ELF-1 (cell line): ENCODE measurements at places on chromosomes 12 and 14.

GRCh38 chr14:102620413-102620812 lies 28.0 kb downstream of the RCOR1 start:
- DNase-seq = no peak

GRCh38 chr12:90712671-90713070 lies 242.3 kb downstream of the CCER1 start:
- no peak for DNase-seq

DNA sequence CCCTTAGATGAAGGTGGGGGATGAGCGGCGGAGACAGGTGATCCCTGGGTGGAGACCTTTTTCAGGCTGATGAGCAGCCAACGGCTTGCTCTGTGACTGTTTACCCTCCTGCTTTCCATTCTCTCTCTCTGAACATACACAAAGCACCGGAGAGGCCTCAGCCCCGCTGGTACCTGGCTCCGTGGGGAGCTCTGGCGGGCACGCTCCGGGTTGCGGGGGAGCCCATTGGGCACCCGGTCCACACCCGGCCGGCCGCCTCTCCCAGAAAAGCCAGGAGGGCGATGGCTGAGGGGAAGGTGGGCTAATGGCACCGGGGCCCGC lies 545 bp downstream of the SMARCC2 start:
- DNase-seq = peak; percentile 38

DNA sequence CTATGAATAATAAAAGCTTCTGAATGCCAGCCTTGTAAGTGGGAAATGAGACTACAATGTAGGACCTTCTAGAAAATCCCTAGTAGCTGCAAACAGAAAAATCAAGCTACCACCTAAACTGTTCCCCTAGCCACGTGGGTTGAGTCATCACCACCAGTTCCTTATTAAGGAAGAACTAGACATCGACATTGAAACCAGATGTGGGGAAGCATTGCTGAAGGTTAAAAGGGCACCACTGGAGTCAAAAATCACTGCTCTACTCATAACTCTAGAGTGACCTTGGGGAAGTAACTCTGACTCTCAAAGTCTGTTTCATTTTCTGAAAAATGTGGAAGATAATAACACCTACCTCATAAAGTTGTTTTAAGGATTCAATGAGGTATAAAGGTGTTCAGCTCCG lies 9.4 kb upstream of the CNIH1 start:
- no peak for DNase-seq

DNA sequence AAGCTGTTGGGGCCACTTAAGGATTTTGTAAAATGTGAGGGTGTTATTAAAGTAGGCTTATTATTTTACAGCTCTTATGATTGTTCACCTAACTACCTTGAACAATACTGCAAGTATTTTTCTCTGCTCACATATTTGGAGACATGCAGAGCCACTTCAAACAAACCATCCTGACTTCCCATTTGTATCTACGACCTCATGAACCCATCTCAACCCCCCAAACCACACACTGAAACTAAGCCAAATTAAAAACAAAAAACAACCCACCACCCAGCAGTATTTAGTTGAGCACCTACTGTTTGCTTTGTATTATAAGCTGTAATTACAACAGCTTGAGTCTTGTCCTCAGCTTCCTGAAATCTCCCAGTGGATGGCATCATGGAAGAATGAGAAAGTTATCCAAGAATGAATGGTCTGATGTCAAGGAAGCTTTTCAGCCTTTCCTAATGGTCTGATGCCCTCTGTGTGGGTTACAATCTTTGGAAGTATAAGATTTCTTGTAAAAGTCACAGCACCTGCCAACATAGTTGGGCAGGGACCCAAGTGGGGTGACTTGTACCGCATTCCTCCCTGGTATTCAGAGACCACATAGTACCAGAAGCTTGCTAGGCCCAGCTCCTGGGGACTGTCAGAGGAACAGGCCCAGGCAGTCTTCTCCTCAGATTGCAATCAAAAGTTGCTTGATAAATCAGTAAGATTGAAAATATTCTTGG lies 416.6 kb downstream of the ZFP36L1 start:
- DNase-seq = no peak

DNA sequence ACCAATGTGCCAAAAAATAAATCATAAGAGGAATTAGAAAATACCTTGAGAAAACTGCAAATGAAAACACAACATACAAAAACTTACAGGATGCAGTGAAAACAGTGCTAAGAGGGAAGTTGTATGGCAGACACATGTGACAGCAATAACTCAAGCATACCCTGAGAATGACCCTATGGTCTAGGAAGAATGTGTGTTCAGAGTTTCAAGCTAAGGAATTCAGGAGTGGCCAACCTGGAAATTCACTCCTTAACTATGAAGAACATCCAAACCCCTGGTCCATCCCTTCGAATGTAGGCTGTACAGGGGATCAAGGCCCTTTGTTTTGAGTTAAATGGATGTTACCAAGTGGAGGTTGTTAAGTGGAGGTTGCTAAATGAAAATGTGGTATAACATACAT lies 16.7 kb upstream of the TTC9 start:
- no peak for DNase-seq

- no peak for DNase-seq
These were observed 14.0 kb downstream of the GIT2 start for GRCh38 chr12:109982210-109982609.

GRCh38 chr12:5134861-5135525 lies 91.3 kb downstream of the KCNA5 start:
- no peak for DNase-seq

GRCh38 chr14:53533384-53533970 lies 380.4 kb upstream of the DDHD1 start:
- no peak for DNase-seq

DNA sequence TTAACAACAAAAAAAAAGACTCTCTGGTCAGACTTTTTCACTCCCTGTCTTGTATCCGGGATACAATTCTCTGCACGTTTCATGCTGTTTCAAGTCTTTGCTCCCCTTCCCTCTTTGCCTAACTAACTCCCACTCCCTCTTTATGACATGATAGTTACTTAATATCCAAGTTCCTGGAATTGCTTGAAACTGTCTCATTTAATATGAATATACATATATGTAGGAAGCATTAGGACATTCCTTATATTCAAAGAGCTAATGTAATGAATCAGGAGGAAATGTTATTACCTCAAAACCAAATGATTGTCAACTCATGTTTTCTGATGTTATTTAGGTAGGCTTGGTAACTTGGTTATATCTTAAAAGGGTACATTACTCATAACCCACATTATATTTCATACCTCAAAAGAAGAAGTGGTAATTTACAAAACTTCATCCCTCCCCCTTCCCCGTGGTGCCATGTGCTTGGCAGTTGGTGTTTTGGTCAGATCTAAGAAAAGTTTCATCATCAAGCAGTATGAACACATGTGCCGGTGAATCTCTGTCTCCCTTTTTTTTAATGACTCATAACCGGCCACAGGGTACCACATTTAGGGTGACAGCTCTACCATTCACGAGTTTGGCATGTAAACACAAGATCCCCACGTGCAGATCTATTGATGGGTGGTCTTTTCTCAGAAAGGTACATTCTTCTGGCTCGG lies 56.5 kb downstream of the HCAR2 start:
- DNase-seq = no peak

DNA sequence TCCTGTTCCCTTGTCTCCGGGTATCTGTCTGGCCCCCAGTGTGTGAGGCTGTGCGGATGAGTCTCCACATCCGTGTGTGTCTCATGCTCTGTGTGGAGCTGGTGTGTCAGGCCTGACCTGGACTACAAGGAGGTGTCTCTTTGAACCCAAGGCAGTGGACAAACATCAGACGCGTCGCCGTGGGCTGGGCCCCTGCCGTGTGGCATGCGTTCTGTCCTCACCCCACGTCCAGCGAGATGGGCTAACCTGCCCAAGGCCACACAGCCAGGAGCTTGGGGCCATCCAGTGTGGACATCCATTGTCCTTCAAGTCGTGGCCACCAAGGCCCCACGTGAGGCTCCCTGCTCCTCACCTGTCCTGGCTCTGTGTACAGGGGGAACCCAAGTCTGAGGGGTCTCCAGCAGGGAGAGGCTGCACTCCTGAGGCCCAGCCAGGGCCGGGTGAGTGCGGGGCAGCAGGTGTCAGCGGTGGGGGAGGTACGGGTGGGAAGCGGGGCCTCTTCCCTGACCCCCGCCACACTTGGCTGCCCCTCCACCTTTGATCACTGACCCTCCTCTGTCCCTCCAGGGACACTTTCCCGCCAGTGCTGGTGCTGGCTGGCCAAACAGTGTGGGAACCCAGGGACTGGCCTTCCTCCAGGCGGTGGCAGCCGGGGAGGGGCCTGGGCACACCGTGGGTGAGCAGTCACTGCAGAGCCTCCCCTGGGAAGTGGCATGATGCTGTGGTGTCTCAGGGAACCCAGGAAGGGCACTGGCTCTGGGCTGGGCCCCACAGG lies 48.5 kb downstream of the CYP46A1 start:
- DNase-seq = no peak

DNA sequence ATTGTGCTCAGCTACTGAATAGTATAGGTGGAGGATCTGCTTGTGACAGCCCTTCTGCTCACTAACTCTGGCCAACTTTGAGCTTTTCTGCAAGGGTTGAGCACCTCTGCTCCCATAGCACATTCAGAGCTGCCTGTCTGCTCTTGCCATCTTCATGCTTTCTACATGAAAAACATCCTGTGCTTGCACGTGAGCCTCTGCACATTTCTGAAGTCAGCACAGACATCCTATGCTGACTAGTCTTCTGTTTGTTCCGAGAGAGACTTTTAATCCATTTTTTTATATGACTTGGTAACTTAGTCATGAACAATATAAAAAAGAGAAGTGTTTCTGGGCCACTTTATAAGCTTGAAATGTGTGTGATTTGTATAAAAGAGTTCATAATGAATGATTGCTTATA lies 969.3 kb downstream of the TMTC2 start:
- no peak for DNase-seq

GRCh38 chr14:32443890-32444661 lies 115.0 kb downstream of the AKAP6 start:
- no peak for DNase-seq

GRCh38 chr12:27710592-27711316 lies at the start of gene MRPS35:
Gene MRPS35 (plus strand): TSS chr12:27710832. CDS start chr12:27710844, 12 bp downstream.
- peak; percentile 90 for DNase-seq

DNA sequence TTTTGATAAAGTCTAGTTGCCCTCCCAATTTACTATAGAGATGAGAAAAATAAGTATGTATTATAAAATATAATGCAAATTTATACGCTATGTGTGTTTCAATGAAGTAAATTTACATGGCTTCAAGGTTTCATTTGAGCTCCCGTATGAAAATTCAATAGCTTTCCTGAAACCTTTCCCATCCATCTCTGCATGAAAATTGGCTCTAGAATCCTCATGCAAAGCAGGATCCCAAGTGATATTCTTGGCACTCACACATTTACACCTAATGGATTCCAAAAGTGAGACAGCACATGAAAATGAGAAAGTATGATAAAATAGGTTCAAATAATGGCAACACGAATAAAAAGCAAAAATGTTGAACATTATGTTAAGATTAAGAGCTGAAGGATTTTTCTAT lies 1595.8 kb upstream of the SEL1L start:
- DNase-seq = no peak

- no peak for DNase-seq
These were observed 24.5 kb upstream of the OVCH1 start for GRCh38 chr12:29521951-29522350.

DNA sequence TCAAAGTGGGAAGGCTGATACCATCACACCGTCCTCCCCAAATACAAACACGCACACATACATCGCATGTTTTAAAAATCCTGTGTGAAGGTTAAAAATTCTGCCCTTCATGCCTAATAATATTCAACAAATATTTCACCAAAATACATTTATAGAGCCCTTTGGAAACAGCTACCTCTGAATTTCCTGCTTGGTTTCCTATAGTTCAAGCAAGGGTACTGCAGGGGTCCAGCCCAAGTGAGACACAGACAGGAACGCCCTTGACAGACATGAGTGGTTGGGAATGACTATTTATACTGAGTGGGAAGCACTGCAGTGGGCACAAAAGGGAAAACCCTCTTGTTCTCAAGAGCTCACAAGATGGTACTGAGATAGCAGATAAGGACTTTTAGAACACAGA lies 51.0 kb downstream of the ST8SIA1 start:
- no peak for DNase-seq

DNA sequence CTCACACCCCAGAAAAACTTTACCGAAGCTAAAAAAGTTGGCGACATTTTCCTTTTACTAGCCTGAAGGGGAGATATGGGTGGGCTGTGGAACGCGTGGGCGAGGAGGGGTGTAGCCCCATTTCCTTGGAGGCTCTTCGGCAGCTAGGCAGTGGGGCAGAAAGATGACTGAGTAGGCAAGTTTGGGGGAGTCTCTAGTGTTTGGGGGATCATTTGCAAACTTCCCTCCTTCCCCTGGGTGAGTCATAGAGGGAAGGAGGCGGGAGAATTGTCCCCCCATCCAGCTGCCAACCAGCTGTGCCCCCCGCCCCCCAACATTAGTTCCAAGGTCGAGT lies 2.3 kb downstream of the GLI1 start:
- peak; percentile 63 for DNase-seq

DNA sequence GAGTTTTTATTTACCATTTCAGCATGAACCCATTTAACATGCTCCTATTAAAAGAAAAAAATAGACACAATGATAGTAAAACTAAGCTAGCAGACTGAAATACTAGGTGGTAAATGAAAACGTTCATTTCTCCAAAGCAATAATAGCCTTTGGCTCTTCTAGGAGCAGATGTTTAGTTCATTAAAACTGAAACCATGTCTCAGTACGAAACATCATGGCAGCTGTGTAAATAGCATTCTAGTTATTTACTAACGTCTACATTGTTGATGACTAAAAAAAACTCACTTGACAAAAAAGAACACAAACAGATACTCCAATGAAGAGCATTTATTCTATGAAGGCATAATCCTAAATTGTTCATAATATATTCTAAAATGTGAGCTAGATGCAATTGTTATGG lies 17.9 kb downstream of the RECQL start:
- DNase-seq = no peak

GRCh38 chr12:58932806-58933681 lies 12.7 kb upstream of the LRIG3 start:
- no peak for DNase-seq

GRCh38 chr12:6952121-6952862 lies 1.1 kb downstream of the PTPN6 start:
- DNase-seq = no peak

- DNase-seq = no peak
These were observed 7.7 kb downstream of the DAZAP2 start for GRCh38 chr12:51246254-51246853.

DNA sequence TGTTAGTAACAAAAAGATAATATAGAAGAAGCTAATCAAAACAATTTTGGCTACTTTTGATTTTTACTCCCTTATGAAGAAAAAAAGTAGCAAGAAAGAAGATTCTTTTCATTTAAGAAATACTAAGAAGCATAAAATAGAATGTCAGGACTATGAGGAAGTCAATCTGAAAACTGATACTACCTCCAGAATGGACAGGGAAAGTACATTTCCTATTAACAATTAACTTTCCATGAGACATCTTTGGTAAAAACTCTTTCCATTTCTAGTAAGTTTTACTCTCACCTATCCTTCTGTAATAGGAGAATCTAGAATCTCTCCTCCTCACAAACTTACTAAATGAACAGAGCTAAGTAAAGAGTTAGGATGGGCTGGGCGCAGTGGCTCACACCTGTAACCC lies 51.3 kb upstream of the NPFF start:
- no peak for DNase-seq

- DNase-seq = no peak
These were observed 481.4 kb downstream of the MDGA2 start for GRCh38 chr14:47194055-47194454.

- no peak for DNase-seq
These were observed 250.2 kb upstream of the OR4E1 start for GRCh38 chr14:21923820-21924219.
